Activated CD8-positive, alpha-beta memory T cell treated with anti-CD3 and anti-CD28 coated beads, Interleukin-2, amount 10 ng/mL, durations not matched to agents 7 days and 5 days (primary cell): ENCODE measurements at places on chromosomes 2 and 18.

DNA sequence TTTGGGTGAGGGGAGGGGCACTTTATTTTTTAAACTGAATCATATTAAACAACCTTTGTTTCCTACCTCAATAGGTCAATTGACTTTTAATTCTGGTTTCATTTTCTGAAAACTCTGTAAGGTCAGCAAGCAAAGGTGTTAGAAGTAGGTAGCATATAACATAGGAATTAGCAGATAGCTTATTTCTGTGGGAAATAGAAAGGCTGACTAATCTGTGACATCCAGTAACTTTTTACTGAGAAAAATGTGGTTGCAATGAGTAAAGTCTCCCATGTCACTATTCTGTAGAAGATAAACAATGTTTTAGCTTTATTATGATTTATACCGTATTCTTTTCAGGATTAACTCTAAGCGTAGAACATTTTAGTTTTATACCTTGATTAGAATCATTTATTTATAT, 240.4 kb downstream of the PLCL1 start:
- no peak for DNase-seq

- no peak for DNase-seq
Measured at GRCh38 chr2:27754831-27755230, 16.7 kb upstream of the MRPL33 start.

DNA sequence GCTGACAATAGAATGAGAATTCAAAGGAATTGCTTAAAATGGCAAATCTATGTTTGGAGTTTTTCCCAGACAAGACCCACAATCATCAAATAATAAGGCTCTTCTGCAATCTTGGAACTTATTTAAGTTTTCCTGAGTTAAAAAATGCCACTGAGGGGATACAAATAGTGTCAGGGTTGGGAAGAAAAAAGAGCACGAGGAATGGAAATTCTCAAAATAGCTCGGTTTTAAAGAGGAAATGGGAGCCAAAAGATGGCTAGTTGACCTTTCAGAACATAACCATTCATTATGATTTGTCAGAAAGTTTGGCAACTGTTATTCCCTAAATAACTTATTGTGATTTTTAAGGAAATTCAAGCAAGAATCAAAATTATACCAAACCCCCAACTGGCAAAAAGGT, 127.7 kb downstream of the RAPGEF4 start:
- no peak for DNase-seq

GRCh38 chr2:217802876-217803652, 199.7 kb downstream of the TNS1 start:
- DNase-seq, result no peak

- DNase-seq, result no peak
Measured at GRCh38 chr2:158826965-158827364, 31.8 kb downstream of the DAPL1 start.
